ENCODE measurements at places on chromosomes 3 and 15.

DNA sequence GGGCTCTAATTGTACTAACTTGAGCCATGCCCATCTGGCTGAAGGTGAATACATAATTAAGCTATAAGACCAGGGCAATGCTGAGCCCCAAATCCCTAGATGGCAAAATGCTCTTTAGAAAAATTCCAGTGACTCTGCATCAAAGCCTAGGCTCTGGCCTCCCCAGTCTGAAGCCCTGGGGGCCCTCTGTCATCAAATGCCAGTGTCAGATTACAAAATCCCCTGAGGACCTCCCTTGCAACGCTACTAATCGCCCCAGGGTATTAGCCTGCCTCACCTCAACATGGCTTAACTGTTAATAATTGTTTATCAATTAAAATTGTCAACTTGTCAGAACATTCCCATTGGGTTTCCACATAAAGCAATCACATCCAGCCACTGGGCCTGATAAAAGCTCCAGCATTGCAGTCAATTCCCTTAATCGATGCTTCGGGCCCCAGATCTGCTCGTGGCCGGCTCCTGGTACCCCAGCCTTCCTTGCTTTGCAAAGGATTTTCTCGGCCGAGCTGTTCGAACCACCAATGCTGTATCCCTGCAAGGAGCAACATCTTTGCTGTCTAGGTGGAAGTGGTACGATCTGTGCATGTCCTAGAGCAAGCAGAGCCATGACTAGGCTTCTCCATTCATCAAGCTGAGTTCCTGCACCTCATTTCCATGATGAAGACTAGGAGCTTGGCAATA, 151.7 kb downstream of the MEGF11 start:
- no peak for DNase-seq

- no peak for DNase-seq
These were observed 33.5 kb downstream of the ZBTB38 start for GRCh38 chr3:141401573-141402475.

DNA sequence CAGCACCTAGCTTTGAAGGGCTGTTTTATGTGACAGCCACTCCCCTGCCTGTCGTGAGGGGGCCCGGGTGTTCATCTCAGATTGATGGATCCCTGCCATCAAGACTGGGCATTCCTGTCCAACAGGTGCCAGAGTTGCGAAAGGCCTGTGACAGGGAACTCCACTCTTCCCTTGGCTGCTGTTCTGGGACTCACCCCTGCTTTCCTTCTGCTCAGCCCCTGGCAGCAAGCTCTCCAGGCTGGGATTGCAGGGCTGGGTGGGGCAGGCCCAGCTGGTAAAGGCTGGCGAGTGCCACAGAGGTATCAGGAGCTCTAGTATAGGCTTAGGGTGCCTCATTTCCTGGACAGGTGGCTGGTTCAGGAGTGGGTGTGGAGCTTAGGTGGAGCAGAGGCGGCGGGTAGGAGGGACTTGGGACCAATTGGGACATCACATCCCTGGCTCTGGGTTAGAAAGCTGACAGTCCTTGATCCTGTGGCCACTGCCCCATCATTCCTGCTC, at the start of gene PLA2G4B:
PLA2G4B (plus strand) TSS at position 448 of the 498 bp plus-strand sequence. CDS start 67 bp downstream, outside the sequence.
- no peak for DNase-seq

- DNase-seq = no peak
These were observed 333.0 kb upstream of the SATB1 start for GRCh38 chr3:18758047-18758704.

DNA sequence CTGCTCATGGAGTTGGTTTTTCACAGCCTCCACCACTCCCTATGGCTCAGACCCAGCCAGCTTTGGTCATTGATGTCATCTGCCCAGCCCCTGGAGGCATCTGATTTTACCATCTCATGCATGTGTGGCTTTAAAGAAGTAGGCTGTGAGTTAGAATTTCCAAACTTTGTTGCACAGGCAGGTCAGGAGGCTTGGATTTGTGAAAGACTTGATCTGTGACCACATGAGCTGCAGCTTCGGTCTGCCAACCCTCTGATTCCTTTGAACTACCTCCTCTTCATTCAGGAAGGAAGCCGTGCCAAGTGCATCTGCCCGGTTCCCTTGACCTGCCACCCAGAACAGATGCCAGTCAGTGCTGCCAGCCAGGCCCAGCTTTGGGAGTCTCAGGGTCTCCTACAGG, 9.2 kb downstream of the CTXND1 start:
- no peak for DNase-seq

GRCh38 chr15:39434751-39435238, 146.1 kb upstream of the THBS1 start:
- no peak for DNase-seq

- no peak for DNase-seq
These were observed 10.9 kb downstream of the GNB5 start for GRCh38 chr15:52180196-52180835.

GRCh38 chr3:24154781-24155180, 209.7 kb downstream of the NR1D2 start:
- DNase-seq = no peak

DNA sequence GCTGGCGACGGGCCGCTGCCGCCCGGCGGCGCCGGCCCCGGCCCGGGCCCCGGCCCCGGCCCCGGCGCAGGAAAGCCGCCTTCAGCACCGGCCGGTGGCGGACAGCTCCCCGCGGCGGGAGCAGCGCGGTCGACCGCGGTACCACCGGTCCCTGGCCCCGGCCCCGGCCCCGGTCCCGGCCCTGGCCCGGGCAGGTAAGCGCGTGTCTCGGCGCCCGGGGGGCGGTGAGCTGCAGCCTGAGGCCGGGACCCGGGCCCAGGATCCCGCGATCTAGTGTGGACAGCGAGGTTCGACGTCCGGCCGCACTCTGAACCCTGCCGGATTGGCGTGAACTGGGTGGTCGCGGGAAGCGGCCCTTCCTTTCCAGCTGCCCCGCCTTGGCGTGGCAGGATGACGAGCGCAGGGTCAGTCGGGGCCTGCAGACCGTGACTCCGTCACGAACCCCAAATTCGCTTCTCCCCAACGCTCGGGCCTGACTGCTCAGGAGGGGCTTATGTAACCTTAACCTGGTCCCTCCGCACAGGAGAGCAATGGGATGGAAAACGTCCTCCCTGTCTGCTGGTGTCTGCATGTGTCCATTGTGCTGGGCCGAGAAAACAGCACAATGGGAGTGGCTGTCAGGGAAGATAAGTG, 472 bp downstream of the BSN start:
- no peak for DNase-seq
